Myocyte (in vitro differentiated cells): ENCODE measurements at places on chromosomes 4 and X.

DNA sequence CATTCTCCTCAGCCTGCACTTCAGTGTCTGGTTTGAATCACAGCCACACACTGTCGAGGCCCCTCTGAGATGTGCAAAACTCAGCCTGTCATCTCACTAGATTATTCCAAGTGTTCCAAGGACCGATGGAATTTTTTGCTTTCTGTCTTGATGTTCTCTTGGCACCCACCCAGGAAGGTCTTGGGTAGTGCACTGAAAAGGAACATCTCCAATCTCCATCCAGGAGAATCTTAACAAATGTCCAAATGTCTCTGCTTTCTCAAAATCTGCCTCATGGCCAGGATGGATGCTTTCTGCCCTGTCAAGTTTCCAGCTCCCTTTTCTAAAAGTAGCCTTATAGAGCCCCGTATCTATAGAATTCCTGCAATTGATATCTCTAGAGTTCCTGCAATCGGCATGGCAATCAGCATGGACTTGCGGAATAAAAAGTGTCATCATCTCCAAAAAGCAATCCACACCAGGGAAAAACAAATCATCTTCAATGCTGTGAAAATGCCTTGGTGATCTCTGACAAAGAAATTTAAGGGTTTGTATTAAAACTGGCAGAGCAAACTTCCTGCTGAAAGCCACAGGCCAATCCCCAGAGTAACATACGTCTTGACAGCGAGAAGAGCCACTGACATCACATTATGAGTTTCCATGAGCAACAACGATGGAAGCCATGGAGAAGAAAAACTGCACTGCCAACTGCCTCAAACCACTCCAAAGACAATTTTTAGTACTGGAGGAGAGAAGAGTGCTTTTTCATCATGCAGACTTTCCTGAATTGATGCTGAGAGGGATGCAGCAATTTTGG lies 215.3 kb upstream of the FAM9B start:
- DNase-seq, result no peak

DNA sequence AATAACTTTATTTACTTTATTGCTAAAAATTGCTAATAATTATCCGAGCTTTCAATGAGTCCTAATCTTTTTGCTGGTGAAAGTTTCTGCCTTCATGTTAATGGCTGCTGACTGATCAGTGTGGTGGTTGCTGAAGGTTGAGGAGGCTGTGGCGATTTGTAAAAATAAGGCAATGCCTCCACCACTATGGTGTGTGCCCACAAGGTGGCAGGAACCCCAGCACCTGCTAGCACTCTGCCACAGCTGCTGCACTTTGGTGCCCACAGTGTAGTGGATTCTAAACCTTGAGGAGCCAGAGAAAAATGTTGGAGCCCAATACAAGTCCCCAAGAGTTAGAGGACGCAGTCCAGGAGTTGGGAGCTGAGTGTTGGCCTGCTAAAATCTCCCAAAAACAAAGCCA lies 1237.1 kb downstream of the PCDH19 start:
- DNase-seq, result no peak

DNA sequence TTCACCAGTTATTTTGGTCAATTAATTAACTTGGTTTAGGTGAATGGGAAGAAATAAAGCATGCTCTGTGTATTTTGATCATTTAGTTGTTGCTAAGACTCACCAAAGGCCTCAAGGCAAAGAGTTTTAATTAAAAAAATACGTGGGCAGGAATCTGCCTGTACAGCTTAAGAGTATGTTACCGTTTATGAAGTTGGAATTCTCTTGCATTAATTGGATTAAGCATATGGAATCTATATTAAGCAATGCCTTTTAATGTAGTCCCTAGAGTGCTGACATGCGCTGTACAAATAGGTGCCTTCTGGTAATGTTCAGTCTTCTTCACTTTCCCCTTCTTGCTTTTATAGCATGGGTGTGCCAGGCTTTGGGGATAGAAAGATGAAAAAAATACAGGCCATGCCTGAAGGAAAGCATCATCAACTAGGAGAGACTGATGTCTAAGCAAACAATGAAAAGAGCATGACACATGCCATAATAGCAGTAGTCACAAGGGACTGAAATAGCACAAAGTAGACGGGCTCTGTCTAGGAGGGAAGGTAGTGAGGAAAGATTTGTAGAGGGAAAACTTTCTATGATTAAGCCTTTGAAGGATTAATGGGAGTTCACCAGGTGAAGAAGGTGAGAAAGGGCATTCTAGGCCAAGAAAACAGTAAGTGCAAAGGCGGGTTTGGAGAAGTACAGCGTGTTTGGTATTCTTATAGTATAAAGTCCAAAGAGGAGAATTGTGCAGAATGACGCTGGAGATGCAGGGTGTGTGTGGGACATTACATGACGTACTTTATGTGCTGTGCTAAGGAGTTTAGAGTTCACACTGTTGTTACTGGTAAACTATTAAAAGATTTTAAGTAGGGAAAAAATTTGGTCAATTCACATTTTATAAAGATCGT lies 226.1 kb upstream of the ANXA3 start:
- no peak for DNase-seq

DNA sequence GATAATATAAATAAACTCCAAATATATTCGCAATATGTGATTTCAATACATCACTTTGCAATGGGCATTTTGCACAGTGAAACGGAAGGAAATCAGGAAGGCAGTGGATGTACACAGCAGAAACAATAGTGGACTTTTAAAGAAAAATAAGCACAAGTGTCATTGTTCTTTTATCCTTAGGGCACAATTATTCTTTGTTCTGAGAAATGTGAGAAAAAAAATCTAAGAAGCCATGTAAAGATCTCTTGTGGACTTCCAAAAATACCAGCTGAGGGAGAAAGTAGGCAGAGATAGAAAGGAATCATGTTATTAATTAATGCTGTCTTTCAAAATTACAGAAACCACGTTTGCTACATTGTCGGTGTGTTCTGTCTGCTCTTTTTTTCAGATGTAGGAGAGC lies 17.6 kb upstream of the PRRG1 start:
- no peak for DNase-seq

- no peak for DNase-seq
Observed at GRCh38 chrX:11287505-11287904, 5.7 kb upstream of the AMELX start.

GRCh38 chr4:40564004-40564403 lies 65.7 kb downstream of the RBM47 start:
- no peak for DNase-seq

- DNase-seq, result no peak
Observed at GRCh38 chr4:26788341-26788733, 72.3 kb upstream of the STIM2 start.

DNA sequence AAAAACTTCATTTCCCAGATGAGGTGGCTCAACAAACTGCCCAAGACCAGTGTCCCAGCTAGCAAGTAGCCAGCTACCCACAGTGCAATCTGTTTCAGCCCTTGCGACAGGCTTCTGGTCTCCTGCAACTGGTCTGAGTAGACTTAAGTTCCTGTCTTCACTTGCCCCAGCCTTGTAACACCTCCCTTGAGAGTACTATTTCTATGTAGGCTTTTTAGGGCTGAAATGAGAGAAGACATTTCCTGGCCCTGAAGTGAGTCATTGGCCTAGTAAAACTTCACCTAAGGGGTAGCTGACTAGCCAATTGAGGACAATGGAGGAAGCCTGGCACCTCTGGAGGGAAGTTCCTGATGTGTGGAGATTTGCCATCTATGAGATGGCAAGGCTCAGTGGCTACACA lies 80.1 kb upstream of the STIM2 start:
- DNase-seq, result peak; percentile 37

- DNase-seq, result no peak
Observed at GRCh38 chrX:26442340-26442739, 226.4 kb downstream of the MAGEB5 start.

DNA sequence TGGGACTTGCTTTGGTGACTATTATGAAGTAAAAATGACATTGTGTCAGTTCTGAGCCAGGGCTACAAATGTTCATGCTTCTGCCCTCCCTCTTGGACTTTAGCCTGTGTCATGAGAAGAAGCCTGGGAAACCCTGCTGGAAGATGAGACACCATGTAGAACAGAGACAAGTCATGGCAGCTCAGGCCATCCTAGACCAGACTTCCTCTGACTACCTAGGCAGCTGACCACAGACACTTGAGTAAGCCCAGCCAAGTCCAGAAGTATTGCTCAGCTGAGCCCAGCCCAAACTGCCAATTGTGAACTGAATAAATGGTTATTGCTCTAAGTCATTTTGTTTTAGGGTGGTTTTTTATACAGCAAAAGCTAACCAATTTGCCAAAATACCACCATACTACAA lies 467.6 kb upstream of the CNKSR2 start:
- peak; percentile 5 for DNase-seq

GRCh38 chr4:155411546-155411945 lies 34.8 kb upstream of the MAP9 start:
- no peak for DNase-seq

DNA sequence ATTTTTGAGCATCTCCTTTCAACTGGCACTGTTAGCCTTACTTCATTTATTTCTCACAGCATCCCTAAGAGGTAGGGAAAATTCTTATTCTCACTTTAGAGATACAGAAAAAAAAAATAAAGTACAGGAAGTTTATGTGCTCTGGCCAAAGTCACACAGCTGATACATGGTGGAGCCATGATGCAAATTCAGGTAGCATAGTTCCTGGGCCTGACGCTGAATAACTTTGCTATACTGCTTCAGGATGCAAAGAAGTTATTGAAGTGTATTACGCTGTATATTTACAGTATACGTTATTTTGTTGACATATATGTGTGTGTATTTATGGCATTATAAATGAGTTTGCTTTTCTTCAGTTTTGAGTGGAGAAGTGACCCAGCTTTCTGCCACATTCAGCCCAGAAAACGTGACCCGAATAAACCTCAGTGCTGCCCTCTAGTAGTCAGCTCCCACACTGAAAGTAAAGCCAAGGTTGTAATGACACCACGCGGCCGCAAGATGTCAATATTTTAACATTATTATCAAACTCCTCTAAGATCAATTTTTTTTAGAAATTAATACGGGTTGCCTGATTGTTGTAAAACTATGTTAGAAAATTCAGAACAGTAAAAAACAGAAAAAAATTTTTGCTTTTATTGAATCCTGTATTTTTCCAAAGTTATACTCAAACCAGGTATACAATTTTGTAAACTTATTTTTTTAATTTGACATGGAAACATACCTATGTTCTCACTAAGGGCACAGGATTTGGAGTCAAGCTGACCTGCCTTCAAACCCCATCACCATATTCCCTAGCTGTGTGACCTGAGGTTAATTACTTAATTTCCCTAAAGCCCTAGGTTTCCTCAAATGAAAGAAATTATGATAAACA lies 3.8 kb upstream of the GUCY2F start:
- DNase-seq, result peak; percentile 58

DNA sequence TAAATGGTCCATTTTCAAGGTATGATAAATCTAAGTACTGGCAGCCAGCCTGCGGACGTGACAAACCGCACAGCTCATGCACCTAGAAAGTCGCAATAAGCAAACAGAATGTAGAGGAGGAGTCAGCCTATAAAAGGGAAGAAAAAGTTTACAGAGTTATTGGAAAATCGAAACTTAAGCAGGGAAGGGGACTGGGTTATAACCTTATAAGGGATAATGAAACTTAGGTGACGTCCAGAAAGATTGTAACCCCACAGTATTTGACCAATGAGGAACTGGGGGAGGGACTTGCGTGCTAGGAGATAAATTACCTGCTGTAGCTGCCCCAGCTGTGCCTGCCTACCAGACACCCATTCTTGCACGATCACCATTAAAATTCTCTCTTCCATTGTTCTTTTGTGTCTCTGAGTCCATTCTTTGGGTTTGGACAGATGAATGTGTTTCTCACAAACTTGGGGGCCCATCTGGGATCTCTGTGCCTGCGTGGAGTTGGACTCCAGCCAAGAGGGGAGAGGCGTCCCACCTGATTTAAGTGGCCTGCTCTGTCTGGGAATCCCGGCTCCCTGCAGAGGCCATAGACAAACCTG lies 61.0 kb downstream of the ZCCHC12 start:
- DNase-seq, result no peak

DNA sequence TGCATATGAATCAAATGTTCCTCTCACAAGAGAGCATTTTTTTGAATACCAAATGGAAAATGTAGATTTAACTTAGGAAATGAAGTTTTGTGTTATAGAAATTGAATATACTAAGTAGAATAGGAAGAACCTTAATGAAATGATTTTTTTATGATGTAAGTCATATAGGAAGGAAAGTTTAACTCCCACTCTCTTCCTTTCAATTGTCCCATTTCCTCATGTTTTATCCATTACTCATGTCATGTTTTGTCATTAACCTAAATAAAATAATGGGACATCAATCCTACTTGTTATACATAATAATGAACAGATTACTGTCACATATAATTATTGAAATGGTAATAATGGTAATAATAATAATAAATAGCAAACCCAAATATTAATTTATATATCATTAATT lies 22.7 kb upstream of the SRD5A3 start:
- no peak for DNase-seq

GRCh38 chr4:100189820-100190642 lies at the start of gene DDIT4L:
Gene DDIT4L (minus strand): TSS chr4:100190468. CDS start chr4:100189983, 485 bp downstream.
- peak; percentile 49 for DNase-seq

DNA sequence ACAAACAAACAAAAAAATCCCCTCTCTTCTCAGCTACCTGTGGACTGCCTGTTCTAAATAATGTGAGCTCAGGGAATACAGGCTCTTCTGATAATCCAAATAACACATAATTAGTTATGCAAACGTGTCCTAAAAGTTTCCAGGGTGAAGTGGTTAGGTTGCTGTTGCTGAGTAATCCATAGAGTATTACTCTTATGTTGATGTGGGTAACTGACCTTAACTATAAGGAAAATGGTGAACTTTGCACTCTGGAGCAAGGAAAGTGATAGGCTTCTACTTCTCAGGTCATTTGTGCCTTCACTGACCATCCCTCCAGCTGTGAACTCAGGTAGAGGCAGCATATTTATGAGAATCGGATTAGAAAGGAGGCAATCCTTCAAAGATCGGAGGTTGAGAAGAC lies 19.9 kb downstream of the MSN start:
- no peak for DNase-seq

- DNase-seq, result no peak
Observed at GRCh38 chr4:120796271-120796670, 126.3 kb downstream of the PRDM5 start.

DNA sequence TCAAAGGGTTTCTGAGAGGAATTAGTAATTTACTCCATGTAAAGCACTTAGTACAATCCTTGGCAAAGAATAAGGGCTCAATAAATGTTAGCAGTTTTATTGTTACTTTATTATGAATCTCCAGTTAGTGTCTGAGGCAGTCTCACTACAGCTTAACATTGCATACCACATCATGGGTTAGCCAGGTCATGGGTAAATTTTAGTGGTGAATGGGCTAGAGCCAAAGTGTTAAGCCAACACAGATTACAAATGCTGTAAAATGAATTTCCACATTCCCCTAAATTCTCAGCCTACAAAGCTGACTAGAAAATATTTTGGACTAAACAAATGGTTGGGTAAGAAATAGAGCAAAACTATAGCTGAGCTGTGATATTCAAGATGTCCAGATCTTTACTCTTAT lies 72.4 kb downstream of the NRK start:
- no peak for DNase-seq

DNA sequence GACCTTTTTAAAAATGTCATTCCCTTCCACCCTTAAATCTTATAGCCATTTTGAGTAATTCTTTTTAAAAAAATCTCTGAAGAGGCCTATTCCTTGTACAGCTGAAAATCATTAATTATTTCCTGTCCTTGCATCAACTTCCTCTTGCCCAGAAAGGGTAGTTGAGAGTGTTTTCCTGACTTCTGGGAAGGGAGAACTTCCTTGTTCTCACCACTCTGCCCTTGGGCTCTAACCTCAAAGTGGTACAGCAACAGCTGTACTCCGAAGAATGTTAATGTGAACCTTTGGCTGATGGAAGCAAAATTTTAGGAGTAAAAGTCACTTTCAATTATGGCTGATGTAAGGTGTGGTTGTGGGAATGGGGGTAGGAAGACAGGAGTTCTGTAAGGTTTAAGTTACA lies 15.1 kb upstream of the FABP2 start:
- peak; percentile 59 for DNase-seq

- no peak for DNase-seq
Observed at GRCh38 chrX:30308263-30309138, 689 bp downstream of the NR0B1 start.
